ENCODE measurements at places on chromosomes 4 and X. TPM values are rescaled to one million over a fixed set of nuclear protein-coding genes. Genes with fewer than 3 reads are reported as not detected.

The JCHAIN gene
- total RNA-seq, result not detected

The CCDC158 gene
- not detected for total RNA-seq

The C4orf51 gene
- total RNA-seq, result not detected

The SSX2 gene
- not detected for total RNA-seq

The FREM3 gene
- 0.11 TPM for total RNA-seq
